ENCODE measurements at places on chromosomes 1 and 21.

DNA sequence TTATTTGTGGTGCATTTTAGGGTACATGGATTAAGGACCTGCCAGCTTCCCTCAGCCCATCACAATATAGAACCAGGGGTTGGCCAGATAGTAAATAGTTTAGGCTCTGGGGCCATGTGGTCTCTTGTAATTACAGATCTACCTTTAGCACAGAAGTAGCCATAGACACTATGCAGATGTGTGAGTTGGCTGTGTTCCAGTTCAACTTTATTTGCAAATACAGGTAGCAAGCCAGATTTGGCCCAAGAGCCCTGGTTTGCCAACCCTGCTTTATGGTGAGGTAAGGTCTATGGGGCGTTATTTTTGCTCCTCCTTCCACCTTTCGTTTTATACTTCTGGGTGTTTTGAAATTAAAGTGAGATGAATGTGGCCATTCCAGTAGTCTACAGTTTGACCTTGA lies 48.7 kb downstream of the MRPS6 start:
- no peak for DNase-seq

DNA sequence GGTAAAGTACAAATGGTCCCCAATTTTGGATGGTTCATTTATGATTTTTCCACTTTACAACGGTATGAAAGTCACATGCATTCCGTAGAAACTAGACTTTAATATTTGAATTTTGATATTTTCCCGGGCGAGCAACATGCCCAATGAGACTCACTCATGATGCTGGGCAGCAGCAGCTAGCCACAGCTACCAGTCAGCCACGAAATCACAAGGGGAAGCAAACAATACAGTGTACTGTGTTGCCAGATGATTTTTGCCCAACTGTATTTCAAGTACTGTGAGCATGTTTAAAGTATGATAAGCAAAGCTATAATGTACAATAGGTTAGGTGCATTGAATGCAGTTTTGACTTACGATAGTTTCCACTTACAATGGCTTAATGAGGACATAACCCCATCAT lies 266.8 kb downstream of the VAV3 start:
- no peak for DNase-seq

GRCh38 chr1:232463225-232463624 lies 166.7 kb downstream of the SIPA1L2 start:
- no peak for DNase-seq

DNA sequence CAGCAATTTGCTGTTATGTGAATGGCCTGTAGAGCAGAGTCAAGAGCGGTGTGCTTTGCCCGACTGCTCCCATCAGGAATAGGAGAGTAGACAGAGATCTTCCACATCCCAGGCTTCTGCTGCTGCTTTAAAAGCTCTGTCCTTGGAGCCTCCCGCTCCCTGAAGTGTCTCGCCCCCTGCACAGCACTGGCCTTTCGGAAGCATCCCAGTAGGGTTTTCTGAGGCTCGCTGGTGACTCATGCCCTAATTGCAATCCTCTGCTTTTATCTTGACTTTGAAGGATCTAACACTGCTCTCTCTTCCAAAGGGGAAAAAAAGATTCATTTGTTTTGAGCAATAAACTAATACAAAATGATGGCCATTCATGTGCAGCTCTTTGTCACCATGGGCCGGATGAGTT lies 13.3 kb upstream of the CD101 start:
- DNase-seq: no peak

GRCh38 chr1:74502432-74502831 lies 10.0 kb downstream of the LRRC53 start:
- peak; percentile 22 for DNase-seq

GRCh38 chr1:215118081-215118480 lies 35.5 kb downstream of the KCNK2 start:
- DNase-seq: no peak

GRCh38 chr21:44487831-44488230 lies 32.5 kb downstream of the LRRC3 start:
- DNase-seq: peak; percentile 22

DNA sequence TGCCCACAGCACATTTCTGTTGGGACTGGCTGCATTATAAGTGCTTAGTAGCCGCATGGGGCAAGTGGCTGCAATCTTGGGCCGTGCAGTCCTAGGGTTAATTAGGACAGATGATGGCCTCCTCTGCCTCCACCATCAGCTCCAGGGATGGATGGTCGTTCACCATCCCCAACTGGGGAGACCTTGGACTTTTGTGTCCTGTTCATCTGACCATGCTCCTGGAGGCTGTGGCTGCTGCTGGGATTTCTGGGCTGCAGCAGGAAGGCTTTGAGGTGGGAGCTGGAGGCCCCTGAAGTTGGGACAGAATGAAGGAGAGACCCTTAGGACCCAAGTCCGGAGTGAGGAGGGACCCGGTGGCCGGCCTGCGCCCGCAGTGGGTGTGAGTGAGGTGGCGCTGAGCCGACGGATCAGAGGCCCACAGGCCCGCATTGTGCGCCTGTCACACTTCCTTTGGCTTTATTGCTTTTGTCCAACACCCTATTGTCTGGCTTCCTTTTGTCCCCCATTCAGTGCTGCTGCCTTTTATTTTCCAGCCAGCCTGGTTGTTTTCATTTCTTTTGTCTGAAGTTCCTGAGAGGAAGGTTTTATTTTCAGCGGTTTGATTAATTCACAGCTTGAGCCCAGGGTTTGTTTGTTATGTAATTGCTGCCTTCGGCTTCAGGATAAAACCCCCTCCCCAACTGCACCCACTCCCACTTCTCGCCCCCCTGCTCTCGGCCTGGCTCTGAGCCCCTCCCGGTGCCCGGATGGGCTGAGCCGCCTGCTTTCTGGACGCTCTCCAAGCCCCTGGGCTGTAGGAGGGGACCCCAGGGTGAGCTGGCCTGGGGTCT lies 35.6 kb downstream of the SOX13 start:
- no peak for DNase-seq

DNA sequence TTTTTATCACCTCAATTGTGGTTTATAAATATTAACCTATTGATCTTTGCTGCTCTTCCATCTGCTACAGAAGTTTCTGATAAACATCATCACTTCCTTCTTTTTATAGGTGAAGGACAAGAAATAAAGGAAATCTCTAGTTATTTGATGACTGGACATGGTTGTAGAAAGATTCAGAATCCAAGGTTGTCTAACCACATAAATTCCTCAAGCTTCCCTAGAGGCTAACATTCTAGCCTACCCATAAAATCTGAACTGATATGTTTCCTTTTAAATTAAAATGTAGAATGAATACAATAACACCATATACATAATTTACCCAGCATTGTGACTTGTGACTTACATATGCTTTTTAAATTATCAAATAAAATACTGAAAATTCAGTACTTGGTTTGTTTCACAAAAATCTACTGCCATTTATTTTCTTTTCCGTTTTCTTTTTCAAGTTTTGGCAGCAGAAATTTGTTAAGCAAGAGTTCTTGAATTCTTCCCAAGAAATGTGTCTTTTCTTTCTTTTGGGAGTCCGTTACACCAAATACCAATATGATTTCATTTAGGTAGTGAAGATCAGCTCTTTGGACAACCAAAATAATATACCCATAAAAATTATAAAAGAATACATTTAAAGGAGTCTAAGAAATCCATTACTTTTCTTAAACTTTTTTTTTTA lies 513.2 kb upstream of the ADGRL2 start:
- no peak for DNase-seq

GRCh38 chr1:243495442-243496186 lies 239.8 kb downstream of the SDCCAG8 start:
- DNase-seq: peak; percentile 88

DNA sequence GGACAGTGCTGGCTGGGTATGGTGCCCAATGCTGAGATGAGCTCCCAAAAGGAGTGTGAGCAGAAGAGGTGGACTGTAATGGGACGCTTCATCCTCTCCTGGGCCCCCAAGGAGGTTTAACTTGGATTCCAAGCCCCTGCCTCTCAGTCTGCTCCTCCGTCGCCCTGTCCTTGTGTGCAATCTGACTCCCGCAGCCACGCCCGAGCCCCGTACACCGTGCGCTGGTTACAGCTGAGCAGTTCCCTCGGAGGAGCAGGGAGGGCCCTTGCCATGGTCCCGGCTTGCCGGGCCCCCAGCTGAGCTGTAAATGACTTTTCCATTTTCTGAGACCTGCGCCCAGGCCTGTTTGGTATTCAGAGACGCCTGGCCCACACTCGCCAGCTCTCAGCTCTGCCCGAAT lies 53.7 kb downstream of the PAX7 start:
- no peak for DNase-seq

GRCh38 chr1:50421768-50422674 lies 1.2 kb downstream of the DMRTA2 start:
- DNase-seq: no peak

DNA sequence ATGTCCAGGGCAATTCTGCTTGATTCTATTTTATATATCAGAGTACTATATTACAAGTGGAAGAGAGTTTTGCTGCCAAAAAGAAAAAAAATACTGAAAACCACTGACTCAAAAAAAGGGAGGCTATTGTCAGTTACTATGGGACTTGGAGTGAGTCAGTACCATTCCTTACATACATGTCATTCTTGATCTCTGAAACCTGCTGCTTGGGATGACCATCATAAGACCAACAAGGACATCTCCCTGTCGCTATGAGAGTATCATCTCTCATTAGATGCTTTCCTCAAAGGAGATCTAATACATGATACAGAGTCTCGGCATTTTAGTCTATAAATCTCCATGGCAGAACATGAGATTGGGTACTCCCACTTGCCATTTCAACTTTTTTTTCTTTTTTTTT lies 11.8 kb upstream of the INPP5B start:
- no peak for DNase-seq

DNA sequence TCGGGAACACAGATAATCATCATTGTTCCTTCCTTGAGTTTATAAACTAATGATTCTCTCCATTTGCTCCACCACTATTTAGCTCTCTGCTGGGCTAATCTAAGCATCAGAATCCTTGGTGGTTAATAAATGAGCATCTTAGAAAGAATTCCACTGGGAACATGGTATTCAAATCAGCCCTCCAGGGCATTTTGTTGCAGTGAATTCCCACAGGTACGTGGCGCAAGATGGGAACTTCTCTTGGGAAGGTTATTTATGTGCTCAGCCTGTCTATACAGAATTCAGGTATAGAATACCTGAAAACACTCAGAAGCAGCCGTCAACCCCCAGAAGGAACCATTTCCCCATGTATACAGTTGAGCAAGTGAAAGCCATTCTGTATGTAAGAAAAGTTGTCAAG lies 131.5 kb downstream of the NTNG1 start:
- DNase-seq: no peak

DNA sequence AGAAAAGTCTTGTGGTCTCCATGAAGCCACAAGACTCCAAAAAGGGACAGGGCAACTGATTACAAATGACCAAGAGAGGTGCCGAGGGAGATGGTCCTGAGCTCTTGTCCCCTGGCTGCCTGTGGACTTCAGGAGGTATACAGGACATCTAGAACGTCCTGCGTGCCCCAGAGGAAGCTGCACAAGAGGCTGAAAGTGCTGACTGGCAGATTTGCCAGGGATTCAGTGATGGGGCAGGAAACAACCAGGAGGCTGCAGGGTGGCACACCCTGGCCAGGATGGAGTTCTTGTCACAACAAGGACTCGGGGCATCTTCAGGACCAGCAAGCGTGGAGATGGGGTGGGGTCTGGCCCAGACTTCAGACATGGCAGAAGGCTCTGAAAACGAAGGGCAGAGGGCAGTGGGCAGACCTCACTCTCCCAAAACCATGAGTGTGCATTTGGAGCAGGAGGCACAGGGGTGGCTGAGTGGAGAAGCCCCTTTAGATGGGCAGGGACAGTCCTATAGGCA lies 13.4 kb upstream of the PKP1 start:
- no peak for DNase-seq

DNA sequence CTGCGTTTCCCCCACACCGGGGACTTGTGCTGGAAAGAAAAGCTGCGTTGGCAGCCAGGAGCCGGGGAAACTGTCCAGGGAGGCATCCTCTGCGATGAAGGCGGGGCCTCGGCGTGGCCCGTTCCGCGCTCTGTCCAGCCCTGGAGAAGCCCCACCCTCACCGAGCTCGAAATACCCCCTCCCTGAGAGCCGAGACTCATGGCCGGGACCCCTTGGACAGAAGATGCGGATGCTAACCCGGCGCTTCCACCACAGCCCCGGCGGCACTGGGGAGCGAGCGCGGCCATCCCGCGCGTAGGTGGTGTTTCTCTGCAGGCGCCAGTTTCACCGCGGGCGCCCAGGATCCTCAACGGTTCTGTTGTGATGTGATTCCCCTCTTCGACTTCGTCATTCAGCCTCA lies 31.6 kb downstream of the PDE9A start:
- DNase-seq: no peak

GRCh38 chr1:68370101-68370915 lies 79.4 kb downstream of the RPE65 start:
- DNase-seq: no peak

- DNase-seq: no peak
Measured at GRCh38 chr1:204314893-204315658, 44.7 kb downstream of the PLEKHA6 start.

DNA sequence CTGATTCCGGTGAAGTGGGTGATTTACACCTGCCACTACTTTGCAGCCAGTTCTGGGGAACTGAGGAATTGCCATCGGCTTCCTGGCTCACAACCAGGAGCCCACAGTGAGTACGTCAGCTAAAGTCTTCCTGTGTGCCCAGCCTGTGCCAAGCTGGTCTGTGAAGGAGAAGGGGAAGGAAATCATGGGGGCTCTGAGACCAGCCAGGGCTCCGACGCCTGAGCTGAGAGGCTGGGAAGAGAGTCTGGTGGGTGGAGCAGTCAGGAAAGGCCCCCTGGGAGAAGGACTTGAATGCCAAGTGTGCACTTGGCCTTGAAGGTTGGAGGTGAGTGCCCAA lies 1.2 kb downstream of the LURAP1 start:
- no peak for DNase-seq

- no peak for DNase-seq
Measured at GRCh38 chr1:245961137-245961540, 545.9 kb downstream of the SMYD3 start.

DNA sequence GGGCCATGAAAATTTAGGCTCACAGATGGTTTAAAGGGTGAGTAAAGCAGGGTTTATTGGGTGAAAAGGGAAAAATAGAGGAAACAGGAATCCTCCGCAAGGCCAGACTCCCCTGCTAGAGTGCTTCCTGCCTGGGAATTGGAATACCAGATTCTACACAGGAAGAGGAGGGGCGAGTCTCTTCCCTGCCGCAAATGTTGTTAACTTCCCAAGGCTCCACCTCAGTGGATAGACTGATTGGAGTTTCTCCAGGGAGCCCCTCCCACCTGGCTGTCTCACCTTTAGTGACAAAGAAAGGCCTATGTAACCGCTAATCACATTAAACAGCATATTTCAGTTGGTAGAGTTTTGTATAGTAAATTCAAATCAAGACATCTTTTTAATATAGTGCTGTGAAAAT lies 1450.1 kb downstream of the KCNT2 start:
- DNase-seq: no peak

DNA sequence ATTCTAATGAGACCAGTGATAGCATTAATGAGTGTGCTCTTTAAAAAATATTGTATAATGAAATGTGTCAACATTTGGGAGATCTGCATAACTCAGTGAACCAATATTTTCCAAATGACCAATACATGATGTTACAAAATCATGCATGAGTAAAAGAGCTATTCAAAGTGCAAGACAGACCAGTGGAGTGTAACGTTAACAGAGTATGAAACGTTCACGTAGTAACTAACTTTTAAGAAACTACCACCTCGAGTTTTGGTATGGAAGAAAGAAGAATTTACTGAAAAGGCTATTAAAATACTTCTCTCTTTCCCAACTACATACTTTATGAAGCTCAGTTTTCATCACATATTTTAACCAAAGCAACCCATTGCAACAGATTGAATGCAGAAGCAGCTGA lies 9.6 kb upstream of the SLC6A9 start:
- DNase-seq: no peak
